ENCODE measurements at places on chromosomes 11 and 22.

DNA sequence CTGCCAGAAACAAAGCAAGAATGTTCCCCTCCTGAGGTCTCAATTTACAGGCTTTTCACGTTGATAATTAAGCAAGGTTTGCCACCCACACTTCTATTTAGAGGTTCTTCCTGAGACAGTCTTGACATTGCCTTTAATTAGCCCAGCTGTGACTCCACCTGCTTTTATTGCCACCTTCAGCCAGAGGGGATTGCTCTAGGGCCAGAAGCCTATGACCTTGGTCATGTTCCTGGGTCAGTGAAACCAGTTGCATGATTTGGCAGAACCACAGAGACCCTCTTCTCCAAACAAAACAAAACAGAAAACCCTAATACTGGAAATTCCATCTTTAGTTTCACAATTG is 89.8 kb downstream of the APIP start:
- no peak for DNase-seq

- DNase-seq, result peak; percentile 53
Measured at GRCh38 chr11:108975641-108976071, 310.8 kb downstream of the DDX10 start.

DNA sequence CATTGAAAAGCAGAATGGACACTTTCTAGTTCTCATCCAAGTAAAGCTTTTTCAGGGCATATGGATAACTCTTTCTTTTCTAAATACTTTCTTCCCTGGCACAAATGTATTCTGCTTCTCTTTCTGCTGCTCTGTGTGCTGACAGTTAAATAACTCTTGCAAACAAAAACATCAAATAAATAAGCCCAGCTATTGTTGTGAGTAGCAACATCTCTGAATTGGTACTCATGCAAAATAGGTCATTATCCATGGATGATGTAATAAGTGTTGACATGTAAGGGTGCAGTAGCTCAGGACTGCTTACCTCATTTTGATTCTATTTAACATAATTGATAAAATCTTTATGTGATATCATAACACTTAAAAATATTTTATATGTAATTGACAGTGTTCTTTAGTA is 164.3 kb downstream of the MSANTD4 start:
- DNase-seq, result no peak

GRCh38 chr11:125173556-125173955 is 9.0 kb downstream of the PKNOX2 start:
- DNase-seq, result no peak

DNA sequence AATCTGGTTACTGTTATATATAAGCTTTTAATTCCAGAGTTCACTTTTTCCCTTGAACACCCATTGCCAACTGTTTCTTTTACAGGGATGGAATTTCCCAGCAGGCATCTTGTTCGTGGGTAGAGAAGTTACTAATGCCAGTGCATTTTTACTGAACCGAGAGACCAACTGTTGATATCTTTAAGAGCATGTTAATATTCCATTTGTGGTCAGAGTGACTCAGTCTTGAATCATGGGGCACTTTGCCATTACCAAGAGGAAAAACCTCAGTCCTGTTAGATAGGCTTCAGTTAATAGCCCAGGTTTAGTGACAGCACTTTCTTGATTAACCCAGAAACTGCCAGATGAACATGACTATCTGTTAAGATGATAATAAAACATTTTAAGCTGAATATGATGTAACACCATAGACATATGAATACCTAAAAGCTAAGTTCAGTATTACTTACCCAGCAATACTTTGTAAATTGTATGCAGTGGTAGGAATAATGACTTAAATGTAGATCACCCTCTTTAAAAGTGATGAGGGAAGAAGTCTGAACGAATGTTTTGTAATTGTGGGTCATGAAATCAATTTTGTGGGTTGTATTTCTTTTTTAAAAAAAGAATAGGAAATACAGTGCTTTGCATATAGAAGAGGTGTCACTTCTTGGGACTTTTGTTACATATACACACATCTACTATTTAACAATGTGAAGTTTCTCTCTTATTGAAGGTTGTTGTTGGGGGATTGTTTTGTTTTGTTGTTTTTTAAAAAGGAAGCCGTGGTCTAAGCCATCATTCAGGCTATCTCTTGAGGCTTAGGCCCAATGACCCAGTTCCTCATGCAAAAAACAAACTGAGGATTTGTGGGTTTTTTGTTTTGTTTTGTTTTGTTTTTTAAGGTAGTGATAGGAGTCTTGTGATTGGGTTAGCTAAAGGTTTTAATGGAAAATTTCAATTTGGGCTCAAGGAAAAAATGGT is 79.2 kb upstream of the GRIK4 start:
- no peak for DNase-seq

- no peak for DNase-seq
Measured at GRCh38 chr22:27782088-27782487, 19.5 kb downstream of the MN1 start.

DNA sequence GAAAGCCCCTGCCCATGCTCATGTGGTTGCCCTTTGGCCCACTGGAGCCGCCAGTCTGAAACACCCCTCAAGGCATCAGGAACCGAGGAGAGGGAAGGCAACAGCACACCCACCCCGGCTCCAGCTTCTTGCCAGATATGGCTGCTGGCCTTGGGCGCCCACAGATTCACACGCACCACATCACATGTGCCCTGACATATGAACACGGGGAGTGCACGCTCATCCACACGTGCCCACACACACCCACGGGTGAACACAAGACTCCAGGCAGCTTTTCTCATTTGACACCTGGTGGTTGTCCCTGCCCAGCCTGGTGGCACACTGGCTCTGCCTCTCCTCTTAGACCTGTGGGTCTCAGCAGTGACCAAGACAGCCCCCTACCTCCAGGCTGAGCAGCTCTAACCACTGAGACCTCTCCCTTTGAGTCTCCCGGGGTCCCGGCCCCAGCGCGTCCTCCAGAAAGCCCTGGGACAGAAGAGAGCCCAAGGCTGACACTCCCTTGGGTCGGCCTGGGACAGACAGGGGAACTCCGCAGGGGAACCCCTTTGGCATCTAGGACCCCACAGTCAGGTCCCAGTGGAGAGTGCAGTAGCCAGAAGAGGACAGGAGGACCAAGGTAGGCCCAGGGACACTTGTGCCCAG is 2.7 kb upstream of the MAPK12 start:
- no peak for DNase-seq

DNA sequence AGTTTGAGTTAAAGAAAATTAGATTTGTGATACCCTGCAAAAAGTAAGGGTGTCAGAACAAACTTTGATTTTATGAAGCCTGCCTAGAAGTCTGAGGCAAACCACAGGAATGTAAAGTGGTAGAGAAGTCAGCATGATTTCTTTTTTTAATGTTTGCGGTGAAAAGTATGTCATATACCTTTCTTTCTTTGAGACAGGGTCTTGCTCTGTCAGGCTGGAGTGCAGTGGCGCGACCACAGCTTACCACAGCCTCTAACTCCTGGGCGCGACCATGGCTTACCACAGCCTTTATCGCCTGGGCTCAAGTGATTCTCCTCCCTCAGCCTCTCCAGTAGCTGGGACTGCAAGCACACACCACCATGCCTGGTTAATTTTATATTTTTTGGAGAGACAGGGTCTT is 4.7 kb downstream of the API5 start:
- no peak for DNase-seq

GRCh38 chr11:126193038-126193478 is 18.4 kb downstream of the RPUSD4 start:
- no peak for DNase-seq

- DNase-seq, result peak; percentile 31
Measured at GRCh38 chr11:33375688-33376311, 118.6 kb downstream of the HIPK3 start.

- DNase-seq, result no peak
Measured at GRCh38 chr11:4713241-4713640, 8.7 kb downstream of the MMP26 start.

GRCh38 chr11:92670308-92670890 is 299.1 kb upstream of the MTNR1B start:
- no peak for DNase-seq

DNA sequence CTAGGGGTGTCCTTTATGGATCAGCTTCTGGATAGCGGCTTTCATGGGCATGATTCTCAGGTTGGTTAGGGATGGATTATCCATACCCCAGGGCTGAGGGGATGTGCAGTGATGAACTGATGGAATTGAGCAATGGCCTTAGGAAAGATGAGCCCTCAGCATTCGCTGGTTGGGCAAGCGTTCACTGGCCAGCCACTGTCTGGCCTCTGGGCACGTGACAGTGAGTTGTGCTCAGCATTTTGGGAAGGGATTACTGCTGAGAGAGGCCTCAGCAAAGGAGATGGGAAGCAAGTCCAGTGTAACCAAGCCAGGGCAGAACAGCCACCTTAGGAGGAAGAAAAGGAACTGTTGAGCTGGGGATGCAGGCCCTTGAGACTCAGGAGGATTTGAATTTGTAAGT is 17.4 kb downstream of the UBASH3B start:
- DNase-seq, result no peak

DNA sequence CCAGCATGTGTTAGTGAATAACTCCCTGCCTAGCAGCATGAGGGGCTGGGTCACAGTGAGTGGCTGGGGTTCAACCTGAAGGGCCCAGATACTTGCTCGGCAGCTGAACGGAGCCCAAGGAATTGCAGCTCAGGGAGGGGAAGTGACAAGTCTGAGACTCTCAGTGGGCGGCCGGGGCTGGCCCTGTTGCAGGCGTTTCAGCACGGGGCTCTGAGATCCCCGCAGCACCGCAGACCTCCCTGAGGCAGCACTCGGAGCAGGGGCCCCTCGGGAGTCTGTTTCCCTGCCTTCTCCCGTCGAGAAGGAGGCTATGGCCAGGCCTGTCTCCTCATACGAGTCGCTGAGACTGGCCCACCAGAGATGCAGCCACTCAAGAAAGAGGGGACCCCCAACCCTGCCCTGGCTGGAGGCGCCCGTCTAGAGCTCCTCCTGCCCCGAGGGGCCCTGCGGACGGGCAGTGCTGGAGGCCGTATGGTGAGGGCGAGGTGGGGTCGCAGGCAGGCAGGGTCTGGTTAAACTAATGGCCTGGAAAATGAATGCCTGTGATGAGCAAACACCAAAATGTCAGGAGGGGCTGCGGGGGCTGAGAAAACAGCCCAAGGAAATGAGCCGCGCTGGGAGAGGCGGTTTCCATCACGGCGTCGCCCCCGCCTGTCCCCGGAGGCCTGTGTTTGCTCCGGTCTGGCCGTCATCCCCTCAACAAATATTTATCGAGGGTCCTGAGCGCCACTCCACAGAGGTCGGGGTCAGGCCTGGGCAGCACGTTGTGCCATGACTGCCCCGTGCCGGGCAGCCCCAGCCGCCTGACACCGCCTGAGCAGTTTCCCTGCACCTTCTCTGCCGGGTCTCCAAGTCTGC is 9.3 kb downstream of the TSSC4 start:
- no peak for DNase-seq

GRCh38 chr11:63491636-63492372 is 837 bp upstream of the PLAAT5 start:
- no peak for DNase-seq

- DNase-seq, result no peak
Measured at GRCh38 chr11:72497731-72498130, 63.4 kb upstream of the CLPB start.

- DNase-seq, result no peak
Measured at GRCh38 chr22:47176026-47176389, 413.6 kb downstream of the TBC1D22A start.

DNA sequence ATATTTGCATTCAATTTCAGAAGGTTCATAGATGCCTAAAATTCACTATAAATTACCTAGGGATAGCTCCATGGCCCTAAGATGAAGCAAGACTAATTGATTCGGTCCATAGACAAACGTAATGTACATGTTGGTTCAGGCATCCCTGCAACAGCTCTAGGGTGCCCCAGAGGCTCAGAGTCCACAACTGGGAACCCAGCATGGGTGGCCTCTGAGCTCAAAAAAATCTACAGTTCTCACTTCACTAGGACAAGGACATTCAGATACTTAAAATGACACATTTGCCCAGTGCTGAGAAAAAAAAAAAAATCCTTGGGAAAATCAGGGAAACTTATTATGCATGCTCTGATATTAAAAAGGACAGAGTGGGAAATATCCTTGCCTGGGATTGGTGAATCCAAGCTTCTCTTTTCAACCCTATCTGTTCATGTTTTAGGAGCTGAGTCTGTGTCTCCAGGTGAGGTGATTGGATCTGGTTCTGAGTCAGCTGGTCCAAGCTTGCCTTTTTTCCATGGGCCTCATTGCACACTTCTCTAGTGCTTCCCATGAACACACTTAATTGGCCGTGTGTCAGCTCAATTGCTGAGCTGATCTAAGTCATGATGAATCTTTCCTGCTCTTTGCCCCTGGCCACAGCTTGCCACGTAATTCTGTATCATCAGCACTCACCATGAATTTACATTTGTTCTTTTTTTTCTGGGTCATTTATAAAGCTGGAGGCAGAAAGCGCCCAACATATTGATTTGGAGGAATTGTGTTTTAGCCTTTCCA is 116.3 kb upstream of the RCN1 start:
- no peak for DNase-seq

GRCh38 chr11:1746511-1746931 is 3.9 kb downstream of the IFITM10 start:
- DNase-seq, result no peak

DNA sequence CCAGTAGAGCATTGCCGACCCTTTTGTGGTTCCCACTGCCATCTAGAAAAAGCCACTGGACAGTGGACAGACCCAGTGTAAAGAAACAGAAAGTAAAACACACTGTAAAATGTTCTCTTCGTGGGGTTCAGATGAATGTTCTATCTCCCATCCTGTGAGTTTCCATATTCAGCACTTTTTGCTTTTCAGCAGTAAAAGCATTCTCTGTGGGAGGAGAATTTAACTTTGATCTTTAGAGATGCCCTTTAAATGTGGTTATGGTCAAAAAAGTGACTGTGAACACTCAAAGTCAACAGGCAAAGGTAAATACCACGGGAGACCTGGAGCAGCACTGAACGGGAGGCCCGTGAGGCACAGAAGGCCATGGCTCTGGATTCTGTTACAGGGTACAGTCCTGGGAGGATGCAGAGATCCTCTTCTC is 53.9 kb downstream of the FLI1 start:
- no peak for DNase-seq

DNA sequence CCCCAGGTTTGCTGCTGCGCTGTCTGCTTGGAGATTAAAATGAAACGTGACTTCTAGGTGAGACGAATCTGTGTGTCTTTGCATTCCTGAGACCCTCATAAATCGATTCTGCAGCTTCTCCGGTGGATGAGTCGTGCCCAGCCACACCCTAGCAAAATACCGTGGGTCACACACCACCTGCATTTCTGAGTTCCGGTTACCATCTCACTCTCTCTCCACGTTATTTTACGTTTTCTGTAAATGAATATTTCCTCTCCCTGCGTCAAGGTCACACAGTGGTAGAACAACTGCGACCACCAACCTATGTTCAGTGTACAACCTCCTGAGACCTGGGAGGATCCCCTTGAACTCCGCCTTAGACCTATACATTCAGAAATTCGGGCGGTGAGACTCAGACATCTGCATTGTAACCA is 1.1 kb downstream of the YWHAH start:
- no peak for DNase-seq

- DNase-seq, result no peak
Measured at GRCh38 chr11:43067681-43068080, 244.1 kb upstream of the API5 start.

- DNase-seq, result no peak
Measured at GRCh38 chr11:1947592-1948237, 583 bp downstream of the MRPL23 start.

GRCh38 chr22:17778412-17778976 is 4.2 kb upstream of the BID start:
- no peak for DNase-seq

- DNase-seq, result no peak
Measured at GRCh38 chr22:43483266-43483665, 71.5 kb downstream of the MPPED1 start.

- DNase-seq, result no peak
Measured at GRCh38 chr11:104907521-104908185, 9.4 kb upstream of the CASP12 start.

All from NCI-H2081 (cell line).